Upper lobe of left lung (tissue), 6 donors: ENCODE measurements at places on chromosomes 2 and 18.

- no peaks in the 10 kb centered on the region for H3K36me3 ChIP-seq
- H3K4me1 ChIP-seq = peaks cover 23% of the 10 kb centered on the region
- H3K4me3 ChIP-seq = no peak overlapping the region
- no peak for DNase-seq
- no peak overlapping the region for H3K27ac ChIP-seq
Observed at GRCh38 chr2:160209516-160209856, 9.4 kb upstream of the ITGB6 start.

DNA sequence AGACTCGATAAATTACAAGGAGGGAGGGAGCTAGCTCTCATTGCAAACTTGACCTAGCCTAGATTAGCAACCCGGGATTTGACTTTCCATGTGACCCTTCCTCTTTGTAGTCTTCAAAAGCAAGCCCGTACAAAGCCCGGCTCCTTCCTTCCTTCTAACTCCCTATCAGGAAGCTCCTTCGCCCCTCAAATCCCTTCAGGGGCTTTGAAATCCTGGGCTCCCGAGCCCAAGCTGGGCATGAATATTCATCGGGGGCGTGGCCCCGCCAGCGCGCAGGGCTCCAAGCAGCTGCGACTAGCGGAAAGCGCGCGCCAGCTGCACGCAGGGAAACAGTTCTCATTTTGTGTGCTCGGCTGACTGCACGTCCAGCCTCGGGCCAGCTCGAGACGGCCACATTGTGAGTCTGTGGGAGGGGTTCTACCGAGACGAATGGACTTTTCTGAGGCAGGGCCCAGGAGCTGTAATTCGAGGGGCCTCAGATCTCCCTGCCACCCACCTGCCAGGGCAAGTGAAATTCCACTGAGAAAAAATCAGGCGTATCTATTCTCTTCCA is 84.0 kb upstream of the PELI1 start:
- no peaks in the 10 kb centered on the region for H3K36me3 ChIP-seq
- H3K27ac ChIP-seq = peak overlapping the region; percentile 56
- H3K4me1 ChIP-seq = peaks cover 16% of the 10 kb centered on the region
- DNase-seq = peak; percentile 94
- no peaks in the 10 kb centered on the region for H3K27me3 ChIP-seq

DNA sequence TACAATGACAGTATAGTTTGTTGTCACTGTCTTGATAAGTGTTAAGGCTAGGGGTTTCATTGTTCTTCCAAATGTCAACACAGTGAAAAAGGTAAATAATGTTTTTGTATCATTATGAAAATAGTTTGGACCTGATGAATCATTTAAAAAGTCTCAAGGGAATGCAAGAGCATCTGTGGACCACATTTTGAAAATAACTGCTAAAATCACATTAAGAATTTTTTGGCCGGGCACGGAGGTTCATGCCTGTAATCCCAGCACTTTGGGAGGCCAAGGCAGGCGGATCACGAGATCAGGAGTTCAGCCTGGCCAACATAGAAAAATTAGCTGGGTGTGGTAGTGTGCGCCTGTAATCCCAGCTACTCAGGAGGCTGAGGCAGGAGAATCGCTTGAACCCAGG is 10.3 kb downstream of the SCN1A start:
- H3K27ac ChIP-seq = no peak overlapping the region
- H3K36me3 ChIP-seq = no peaks in the 10 kb centered on the region
- no peak overlapping the region for H3K4me3 ChIP-seq
- no peaks in the 10 kb centered on the region for H3K4me1 ChIP-seq
- DNase-seq = no peak

DNA sequence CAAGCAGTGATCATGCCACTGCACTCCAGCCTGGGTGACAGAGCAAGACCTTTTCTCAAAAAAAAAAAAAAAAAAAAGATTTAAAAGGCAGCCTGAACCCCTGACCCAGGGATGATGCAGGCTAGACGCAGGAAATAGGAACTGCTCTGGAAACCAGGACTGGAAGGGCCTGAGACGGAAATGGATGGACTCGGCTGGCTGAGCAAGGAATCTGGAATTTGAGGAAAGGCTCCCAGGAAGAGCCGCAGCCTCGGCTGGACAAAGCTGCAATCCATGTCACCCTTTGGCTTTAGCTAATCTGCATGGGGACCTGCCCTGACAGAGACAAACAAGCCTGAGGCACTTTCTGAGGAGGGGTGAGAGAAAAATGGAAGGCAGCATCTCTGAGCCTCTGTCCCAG is 55.0 kb upstream of the DAPL1 start:
- no peak for DNase-seq
- no peaks in the 10 kb centered on the region for H3K36me3 ChIP-seq
- no peak overlapping the region for H3K27ac ChIP-seq
- no peaks in the 10 kb centered on the region for H3K27me3 ChIP-seq
- H3K4me1 ChIP-seq = peaks cover 5% of the 10 kb centered on the region

GRCh38 chr2:180609626-180610340 is 370.6 kb upstream of the UBE2E3 start:
- H3K4me1 ChIP-seq = no peaks in the 10 kb centered on the region
- H3K27me3 ChIP-seq = no peaks in the 10 kb centered on the region
- H3K4me3 ChIP-seq = no peak overlapping the region
- no peaks in the 10 kb centered on the region for H3K36me3 ChIP-seq

DNA sequence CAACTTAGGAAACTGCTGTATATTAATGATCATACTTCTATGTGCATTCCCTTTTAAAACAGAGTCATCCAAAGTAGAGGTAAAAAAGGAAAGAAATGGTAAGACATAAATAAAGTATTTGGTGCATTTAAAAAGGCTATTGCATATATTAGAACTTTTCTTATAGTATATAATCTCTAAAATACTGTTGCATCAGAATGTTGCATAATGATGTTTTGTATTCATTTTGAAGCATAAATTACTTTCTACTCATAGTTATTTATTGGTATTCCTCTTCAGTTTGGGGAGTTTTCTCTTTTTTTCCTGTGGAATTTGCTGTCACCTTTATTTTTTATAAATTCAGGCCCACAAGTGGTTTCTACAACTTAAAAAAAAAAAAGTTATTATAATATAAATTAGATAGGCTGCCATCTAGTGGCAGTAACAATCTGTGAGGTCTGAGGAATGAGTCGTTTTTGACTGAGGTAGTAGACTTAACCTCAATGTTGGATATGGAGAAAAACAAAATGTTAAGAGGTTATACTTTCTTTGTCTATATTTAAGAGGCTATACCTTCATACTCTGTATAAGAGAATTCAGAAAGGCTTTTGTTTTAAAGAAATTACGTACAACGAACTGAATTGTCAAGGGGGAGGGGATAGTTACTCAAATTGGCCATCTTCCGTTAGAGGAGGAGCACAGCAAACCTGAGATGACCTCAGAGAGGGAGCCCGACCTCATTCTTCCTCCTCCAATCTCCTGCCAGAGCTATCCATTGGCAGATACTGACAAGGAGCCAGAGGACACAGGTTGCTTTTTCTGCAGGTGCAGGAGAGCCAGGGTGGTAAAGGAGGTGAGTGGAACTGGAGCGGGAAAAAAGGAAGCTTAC is 23.8 kb downstream of the ANKAR start:
- H3K36me3 ChIP-seq = no peaks in the 10 kb centered on the region
- H3K27ac ChIP-seq = no peak overlapping the region
- H3K4me1 ChIP-seq = peaks cover 3% of the 10 kb centered on the region

GRCh38 chr2:69192176-69192945 is 179.4 kb downstream of the ANTXR1 start:
- no peaks in the 10 kb centered on the region for H3K36me3 ChIP-seq
- no peak overlapping the region for H3K4me3 ChIP-seq
- H3K27me3 ChIP-seq = no peaks in the 10 kb centered on the region
